ENCODE measurements at places on chromosomes 16 and 17. TPM values are rescaled to one million over a fixed set of nuclear protein-coding genes. Genes with fewer than 3 reads are reported as not detected.

- DNase-seq = no peak
Observed at GRCh38 chr16:60142619-60143347, 1408.7 kb upstream of the GOT2 start.

Gene ADCY9
- 8.3 TPM for total RNA-seq

GRCh38 chr16:89472711-89473075, 17.7 kb downstream of the ANKRD11 start:
- DNase-seq = no peak

GRCh38 chr17:15091825-15092224, 173.3 kb downstream of the PMP22 start:
- DNase-seq = no peak

Gene LDHD
- 1.3 TPM for total RNA-seq

Gene JUP
- 348 TPM for total RNA-seq

DNA sequence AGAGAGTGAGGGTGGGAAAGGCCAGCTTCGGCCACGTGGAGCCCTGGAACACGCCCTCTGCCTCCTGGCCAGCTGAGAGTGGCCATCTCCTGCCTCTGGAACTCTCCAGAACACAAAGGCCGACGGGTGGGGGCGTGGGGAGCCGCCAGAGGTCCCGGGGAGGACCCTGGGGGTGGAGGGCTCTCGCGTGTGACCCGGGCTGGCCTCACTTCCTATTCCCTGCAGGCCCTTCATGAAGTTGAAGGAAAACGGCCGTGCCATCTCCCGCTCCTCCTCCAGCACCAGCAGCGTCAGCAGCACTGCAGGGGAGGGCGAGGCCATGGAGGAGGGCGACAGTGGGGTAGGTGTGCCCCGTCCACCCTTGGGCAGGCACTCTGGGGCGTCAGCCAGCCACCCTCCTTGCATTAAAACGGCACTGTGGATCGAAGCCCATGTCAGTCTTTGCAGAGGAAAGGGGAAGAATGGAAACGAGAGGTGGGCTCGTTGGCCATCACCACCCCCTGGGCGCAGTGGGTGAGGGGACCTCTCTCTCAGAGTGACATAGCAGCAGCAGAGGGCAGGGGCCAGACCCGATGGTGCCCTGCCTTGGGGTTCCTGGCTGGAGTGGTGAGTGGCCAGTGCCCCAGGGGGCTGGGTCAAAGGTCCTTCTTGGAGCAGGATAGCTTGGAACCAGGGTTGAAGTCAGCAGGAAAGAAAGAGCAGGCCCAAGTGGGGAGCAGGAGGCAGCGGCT, 37.1 kb downstream of the OR1D5 start:
- DNase-seq = no peak

DNA sequence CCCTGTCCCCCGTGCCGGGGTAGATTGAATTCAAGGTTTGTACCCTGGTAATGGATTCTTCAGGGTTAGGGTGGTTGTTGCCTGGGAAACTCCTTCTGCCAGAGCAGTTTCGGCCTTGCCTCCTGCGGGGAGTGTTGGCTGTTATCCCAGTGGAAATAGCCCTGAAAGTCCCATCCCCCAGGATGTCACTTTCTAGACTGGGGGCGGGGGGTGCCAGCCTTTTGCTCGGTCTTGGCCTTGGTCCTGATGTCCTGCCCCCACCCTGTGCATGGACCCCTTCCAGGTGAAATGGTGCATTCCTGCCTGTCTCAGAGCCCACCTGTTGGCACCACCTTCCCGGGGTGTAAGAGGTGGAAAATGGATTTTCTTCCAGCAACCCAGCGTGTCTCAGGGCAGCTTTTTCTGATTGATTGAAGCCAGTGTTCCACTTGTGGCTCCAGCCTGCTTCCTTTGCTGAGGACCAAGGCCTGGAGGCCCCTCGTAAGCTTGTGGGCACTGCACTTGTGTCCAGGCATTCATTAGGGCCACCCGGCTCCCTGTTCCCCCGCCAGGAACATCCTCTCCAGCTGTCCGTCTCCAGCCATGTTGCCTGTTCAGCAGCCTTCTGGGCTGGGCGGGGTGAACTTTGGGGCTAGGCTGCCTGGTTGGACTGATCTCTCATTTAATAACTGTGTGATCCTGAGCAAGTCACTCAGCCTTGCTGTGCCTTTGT, 25.6 kb downstream of the MGAT5B start:
- DNase-seq = no peak

- DNase-seq = no peak
Observed at GRCh38 chr17:2508035-2508434, 3.7 kb downstream of the METTL16 start.

Data from hematopoietic multipotent progenitor cell (in vitro differentiated cells).